ENCODE measurements at places on chromosomes 7 and 10.
A peak's percentile ranks its signal among the peaks of the same experiment; 100 is the strongest.

- DNase-seq, result no peak
Observed at GRCh38 chr10:13872411-13872810, 285.6 kb downstream of the PRPF18 start.

- no peak for DNase-seq
Observed at GRCh38 chr7:100693312-100694097, 545 bp downstream of the GIGYF1 start.

GRCh38 chr7:148447221-148447849 is 143.2 kb upstream of the C7orf33 start:
- no peak for DNase-seq

- DNase-seq, result no peak
Observed at GRCh38 chr10:60101821-60102220, 195.5 kb upstream of the CCDC6 start.

GRCh38 chr7:150668472-150668911 is 17.0 kb upstream of the GIMAP2 start:
- DNase-seq, result no peak

DNA sequence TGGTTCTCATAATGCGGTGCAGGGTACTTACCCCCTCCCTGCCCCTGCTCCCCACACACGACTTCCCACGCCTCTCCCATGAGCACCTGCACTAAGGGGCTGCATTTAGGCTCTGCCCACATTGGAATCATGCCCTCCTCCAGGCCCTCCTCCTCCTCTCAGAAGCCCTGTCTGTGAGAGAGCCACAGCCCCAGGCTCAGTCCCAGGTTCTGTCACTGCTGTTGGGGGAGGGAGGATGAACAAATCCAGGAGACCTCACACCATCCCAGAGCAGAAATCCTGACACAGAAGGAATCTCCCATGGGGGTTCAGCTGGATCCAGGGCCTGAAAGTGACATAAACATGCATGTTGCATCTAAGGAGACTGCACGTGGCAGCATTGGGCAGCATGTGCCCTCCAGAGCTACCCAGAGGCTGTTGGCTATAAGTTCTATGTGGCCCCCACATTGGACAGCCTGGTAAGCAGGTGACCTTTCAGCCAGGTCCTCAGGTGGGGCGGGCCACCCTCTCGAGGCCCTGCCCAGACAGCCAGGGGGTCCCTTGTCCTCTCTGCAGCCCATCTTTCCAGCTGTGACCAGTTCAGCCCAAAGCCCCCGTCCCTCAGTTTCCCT is 1.6 kb upstream of the PILRA start:
- no peak for DNase-seq

- no peak for DNase-seq
Observed at GRCh38 chr7:32299133-32299702, 191.0 kb downstream of the LSM5 start.

DNA sequence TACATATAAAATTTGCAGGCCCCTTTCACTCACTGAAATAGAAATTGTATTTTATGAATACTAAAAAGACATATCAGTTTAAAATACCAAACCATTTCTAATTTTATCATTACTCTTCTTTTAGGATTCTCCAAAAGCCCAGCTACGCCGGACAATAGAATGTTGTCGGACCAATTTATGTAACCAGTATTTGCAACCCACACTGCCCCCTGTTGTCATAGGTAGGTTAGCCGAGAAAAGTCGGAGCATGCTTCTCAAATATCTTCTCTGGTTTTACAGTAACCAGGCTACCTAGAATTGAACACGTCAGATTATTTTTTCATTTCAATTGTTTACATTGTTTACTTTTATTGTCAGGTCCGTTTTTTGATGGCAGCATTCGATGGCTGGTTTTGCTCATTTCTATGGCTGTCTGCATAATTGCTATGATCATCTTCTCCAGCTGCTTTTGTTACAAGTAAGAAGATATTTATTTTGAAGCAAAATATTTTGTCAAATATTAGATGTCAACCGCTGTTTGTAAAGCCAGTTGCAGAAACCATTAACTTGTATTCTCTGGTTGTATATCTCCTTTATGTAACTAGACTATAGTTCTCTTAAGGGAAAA is 57.6 kb downstream of the MMRN2 start:
- DNase-seq, result no peak

- DNase-seq, result no peak
Observed at GRCh38 chr7:81003326-81003725, 84.5 kb upstream of the SEMA3C start.

GRCh38 chr10:43861966-43862751 is 213.5 kb upstream of the ZNF32 start:
- no peak for DNase-seq

- no peak for DNase-seq
Observed at GRCh38 chr7:39094731-39095130, 117.0 kb downstream of the POU6F2 start.

DNA sequence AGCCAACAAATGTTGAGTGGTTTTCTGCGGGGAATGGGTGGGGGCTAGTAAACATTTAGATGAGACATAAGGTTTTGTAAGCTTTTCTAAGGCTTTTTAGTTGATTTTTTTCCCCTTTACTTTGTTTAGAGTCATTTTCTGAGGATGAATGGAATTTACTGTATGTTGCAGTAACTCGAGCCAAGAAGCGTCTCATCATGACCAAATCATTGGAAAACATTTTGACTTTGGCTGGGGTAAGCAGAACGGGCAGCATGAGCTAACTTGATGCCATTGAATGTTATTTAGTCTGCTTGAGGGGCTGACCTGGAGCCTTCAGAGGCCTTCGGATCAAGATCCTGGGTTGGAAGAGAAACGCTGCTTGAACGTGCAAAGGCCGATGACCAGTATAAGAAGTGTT is 37.3 kb downstream of the FBH1 start:
- no peak for DNase-seq

- DNase-seq, result no peak
Observed at GRCh38 chr7:129354428-129355157, 79.6 kb upstream of the STRIP2 start.

- DNase-seq, result no peak
Observed at GRCh38 chr7:91416155-91416865, 152.1 kb downstream of the FZD1 start.

DNA sequence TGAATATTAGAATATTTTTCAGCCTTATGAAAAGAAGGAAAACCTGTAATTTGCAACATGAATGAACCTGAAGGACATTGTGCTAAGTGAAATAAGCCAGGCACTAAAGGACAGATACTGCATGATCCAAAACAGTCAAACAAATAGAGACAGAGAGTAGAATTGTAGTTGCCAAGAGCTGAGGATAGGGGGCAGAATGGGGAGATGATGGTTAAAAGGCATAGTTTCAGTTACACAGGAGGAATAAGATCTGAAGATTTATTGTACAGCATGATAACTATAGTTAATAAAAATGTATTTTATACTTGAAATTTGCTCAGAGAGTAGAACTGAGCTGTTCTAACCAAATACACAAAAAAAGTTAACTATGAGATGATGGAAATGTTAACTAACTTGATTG is 149.0 kb upstream of the TMEM106B start:
- no peak for DNase-seq

GRCh38 chr7:131961054-131961680 is 404.7 kb upstream of the PODXL start:
- DNase-seq, result no peak

GRCh38 chr7:19295376-19295775 is 150.2 kb upstream of the FERD3L start:
- DNase-seq, result no peak

- no peak for DNase-seq
Observed at GRCh38 chr10:77027576-77027975, 610.0 kb downstream of the KCNMA1 start.

DNA sequence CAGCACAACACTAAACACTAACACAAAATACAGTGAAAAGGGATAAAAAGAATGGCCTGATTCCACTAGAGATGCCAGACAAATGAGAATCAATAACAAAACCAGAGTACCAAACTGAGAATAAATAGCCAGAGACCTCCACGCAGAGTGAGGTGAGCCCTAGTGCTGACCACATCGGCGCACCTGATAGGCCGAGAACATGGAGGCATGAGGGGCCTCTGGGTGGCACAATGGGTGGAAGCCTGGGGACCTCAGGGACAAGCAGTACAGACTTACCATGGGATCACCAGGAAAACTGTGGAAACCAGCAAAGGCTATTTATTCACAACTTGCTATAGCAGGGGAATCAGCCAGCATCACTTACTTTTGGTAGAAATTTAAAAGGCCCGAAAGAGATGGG is 1.8 kb upstream of the CSGALNACT2 start:
- no peak for DNase-seq

DNA sequence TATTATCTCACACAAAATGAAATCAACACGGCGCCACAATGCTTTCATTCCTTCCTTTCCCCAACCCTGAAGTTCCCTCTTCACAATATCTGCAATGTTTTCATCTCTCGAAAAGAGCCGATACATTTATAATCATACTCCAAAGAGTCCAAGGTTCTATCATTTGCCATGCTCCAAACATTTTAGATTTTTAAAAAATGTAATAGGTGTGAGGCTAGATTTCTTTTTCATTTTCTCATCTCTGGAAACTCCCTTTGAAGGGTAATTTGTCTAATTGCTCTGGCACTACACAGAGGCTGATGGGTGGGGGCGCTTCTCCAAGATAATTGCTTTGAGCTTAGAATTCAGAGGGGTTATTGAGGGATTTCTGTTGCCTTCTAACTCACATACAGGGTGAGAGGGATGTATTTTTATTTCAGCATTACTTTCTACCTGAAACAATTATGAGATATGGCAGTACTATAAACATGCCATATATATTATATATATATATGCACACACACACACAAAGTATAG is 4.9 kb downstream of the DLX5 start:
- no peak for DNase-seq

- no peak for DNase-seq
Observed at GRCh38 chr7:91405092-91405788, 141.0 kb downstream of the FZD1 start.

DNA sequence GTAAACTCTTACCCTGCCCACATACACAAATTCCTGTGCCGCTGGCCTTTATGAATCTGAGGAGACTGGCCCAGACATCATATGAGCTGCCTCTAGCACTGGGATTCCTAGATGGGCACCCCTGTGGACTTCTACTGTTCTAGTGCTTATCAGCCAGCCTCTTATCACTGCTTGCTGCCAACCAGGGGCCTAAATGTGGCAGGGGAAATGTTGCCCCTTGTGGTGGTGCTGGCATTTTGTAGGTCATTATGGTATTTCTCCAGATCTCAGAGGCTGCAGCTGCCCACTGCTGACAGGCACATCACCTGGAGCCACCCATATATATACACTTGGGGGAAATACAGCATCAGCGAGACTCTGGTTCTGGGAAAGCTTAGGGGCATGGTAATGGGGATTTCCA is 5.4 kb downstream of the SFR1 start:
- DNase-seq, result no peak

- no peak for DNase-seq
Observed at GRCh38 chr10:108169846-108170245, 1005.3 kb upstream of the SORCS1 start.

- DNase-seq, result no peak
Observed at GRCh38 chr7:80087771-80088170, 46.9 kb upstream of the GNAI1 start.

DNA sequence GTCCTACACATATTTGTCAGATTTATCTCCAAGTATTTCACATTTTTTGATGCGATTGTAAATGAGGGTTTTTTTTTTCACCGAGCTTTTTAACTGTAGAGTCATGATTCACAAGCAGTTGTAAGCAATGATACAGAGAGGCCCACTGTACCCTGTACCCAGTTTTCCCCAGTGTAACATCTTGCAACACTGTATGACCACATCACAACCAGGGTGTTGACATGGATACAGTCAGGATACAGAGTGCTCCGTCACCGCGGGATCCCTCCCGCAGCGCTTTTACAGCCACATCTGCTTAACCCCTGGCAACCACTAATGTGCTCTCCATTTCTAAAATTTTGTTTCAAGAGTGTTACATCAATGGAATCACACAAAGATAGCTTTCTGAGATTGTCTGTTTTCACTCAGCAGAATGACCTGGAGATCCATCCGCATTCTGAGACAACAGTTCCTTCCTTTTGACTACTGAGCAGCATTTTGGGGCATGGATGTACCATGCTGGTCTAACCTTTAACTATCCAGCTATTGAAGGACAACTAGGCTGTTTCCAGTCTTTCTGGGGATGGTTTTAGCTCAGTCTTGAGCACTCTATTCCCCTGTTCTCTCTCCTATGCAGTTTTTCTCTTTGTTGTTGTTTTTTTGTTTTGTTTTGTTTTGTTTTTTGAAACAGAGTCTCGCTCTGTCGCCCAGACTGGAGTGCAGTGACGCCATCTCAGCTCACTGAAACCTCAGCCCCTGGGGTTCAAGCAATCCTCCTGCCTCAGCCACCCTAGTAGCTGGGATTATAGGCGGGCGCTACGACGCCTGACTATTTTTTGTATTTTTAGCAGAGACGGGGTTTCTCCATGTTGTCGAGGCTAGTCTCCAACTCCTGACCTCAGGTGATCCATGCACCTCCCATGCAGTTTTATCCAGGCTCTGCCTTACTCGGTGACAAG is 25.9 kb downstream of the GPRIN2 start:
- DNase-seq, result peak; percentile 17

DNA sequence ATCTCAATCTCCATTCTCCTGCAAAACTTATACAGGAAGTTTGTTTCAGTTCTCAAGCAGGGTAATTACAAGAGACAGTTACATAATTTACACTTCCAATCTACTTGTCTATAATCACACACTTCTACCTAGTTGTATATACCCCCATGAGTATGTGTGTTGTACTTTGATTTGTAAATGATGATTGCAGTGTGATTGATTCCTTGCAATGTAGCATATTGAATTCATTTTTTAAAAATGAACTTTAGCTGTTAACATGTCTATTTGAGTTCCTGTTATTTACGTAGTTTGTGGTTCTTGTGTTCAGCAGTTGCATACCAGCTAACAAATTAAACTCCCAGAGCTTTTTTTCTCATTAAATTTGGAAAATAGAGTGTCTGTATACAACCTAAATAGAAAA is 102.5 kb upstream of the SAMD8 start:
- DNase-seq, result no peak

DNA sequence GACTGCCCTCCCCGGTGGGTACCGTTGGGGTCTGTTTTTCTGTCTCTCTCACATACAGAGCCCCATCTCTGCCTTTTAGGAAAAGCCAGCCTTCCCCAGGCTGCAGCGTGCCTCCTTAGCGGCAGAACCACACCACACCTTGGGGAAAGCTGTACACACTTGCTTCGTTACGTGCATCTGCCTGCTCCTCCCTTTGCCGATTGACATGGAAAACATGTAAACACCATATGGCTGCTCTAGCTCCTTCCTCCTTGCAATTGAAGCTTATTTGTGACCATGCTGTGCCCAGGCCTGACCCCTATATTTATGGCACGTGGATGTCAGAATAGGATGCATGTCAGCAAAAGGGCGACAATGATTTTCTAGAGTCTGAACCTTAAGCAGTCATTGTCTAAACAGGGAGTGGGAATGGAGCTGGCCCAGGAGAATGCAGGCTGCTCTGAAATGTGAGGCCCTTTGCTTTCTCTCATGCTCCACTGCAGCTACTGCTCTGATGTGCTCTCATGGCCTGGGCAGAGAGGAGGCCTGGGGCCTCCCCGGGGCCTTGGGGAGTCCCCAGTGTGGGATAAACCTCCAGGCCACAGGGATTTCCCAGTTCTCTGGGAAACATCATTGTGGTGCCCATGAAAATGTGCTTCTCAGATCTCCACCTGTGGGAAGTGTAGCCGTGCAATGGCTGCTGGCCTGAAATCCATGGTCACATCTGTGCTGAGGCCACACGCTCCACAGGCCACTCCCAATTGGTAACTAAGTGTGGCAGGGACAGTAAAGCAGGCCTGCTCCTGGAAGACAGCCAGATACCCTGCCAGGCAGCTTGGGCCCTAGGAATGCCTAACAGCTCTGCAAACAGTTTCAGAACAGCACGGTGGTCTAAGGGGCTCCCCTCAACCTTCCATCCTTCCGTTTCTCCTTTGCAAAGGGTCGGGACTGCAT is 18.6 kb downstream of the PDE6C start:
- DNase-seq, result no peak

All from upper lobe of left lung (tissue), 6 donors.